Hepatic stellate cell (primary cell): ENCODE measurements at places on chromosomes 6 and 20.

GRCh38 chr6:51996296-51996947, 91.0 kb downstream of the PKHD1 start:
- no peak for DNase-seq

- no peak for DNase-seq
Observed at GRCh38 chr6:98530732-98531131, 303.6 kb upstream of the POU3F2 start.

- no peak for DNase-seq
Observed at GRCh38 chr6:130931683-130932082, 104.5 kb downstream of the SMLR1 start.

DNA sequence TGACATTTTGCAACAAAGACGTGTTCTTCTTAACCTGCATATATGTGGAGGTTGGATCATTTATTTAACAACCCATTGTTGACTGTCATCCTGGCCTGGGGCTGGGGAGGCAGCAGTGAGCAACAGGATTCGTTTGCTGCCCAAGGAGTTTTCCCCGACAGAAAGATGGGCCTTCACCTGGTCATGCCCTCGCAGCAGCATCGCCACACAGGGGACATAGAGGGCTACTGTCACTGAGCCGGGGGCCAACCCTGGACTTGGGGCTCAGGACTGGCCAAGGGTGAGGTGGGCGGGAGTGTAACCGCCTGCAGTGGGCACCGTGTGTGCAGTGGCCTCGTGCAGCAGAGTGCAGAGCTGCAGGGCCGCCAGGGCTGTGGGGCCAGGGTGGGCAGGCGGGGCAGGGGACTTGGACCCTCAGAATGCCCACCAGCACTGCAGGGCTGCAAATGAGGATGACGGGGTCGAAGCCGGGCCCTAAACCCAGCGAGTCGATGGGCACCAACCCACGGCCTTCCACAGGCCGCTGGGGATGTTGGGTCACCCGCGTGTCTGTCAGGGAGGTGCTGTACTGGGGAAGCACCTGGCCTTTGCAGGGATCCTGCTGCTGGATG, 11.8 kb downstream of the DUSP22 start:
- DNase-seq = no peak

GRCh38 chr6:170500955-170501590, 52.0 kb downstream of the PSMB1 start:
- DNase-seq = no peak

GRCh38 chr6:34196833-34197195, 39.9 kb upstream of the HMGA1 start:
- no peak for DNase-seq

- DNase-seq = no peak
Observed at GRCh38 chr20:33602826-33603590, 59.1 kb upstream of the C20orf144 start.

DNA sequence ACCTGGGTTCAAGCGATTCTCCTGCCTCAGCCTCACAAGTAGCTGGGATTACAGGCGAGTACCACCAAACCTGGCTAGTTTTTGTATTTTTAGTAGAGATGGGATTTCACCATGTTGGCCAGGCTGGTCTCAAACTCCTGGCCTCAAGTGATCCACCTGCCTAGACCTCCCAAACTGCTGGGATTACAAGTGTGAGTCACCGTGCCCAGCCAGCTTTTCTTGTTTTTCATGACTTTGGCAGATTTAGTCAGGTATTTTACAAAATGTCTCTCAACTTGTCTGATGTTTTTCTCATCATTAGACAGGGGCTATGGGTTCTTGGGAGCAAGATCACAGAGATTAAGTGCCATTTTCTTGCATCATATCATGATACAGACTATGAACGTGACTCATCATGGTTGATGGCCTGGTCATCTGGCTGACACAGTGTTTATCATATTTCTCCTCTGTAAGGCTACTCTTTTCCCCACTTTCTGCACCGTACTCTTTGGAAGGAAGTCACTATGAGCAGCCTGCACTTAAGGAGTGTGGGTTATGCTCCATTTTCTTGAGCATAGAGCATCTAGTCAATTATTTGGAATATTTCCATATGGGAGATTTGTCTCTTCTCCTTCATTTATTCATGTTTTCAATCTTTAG, 67.8 kb downstream of the RNF182 start:
- DNase-seq = no peak

DNA sequence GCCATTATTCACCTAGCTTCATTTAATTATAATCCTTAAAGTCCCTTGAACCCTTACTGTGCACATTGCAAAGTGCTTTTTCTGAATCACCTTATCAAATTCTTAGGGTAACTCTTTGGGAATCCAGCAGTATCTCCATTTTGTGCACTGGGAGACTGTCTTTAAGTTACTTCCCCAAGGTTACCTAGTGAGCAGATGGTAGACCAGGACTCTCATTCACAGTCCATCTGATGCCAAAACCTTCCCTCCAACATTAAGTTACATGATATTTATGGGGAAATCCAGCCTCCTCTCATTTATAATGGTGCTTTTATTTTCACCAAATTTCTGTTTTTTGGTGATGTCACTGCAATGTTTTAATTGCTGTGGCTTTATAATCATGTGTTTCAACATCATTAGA, 75.7 kb downstream of the NCOA7 start:
- DNase-seq = no peak

DNA sequence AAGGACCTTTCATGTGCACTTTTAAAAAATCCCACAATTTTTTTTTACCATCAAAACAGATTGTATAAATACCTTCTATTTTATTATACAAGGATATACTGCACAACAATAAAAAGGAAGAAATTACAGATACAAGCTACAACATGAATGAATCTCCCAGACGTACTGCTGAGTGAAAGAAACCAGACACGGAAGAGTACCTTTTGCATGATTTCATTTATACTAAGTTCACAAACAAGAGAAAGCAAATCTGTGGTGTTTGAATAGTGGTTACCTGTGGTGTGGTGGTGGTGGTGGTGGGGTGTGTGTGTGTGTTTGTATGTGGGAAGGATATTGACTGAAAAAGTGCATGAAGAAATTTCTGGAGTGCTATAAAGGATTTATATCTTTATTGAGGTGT, 6.8 kb upstream of the PLCB4 start:
- no peak for DNase-seq

- no peak for DNase-seq
Observed at GRCh38 chr6:41519745-41520699, 26.2 kb upstream of the FOXP4 start.

DNA sequence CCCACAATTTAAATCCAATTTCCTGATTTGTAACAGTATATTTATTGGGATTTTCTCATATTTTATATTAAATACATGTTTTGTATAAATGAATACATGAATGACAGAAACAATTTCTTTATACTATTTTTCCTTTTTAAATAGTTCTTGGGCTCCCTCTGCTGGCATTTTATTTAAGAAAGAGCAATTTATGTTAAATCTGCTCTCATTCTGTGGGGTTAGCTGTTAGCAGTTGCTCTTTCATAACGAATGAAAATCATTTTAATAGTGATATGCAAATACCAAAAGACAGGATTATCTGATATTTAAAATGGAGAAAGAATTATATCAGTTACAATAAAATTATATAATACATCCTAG, 118.3 kb downstream of the RALGAPA2 start:
- no peak for DNase-seq

DNA sequence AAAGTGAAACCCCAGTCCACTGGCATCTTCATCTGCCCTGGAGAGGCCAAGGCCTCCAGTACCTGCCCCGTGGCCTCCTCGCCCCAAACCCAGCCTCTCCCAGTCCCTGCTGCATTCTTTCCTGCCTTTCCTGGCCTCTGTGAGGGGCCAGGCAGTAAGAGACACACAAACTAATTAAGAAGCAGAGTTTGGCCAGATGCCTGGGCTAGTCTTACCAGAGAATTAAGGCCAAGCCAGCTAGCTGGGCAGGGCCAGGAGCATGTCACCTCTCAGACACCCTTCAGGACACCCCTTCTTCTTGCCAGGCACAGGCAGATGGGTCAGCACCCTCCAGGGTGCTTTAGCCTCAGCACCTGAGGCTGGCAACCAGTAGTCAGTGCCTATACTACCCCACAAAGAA, 2.4 kb downstream of the MDGA1 start:
- no peak for DNase-seq

DNA sequence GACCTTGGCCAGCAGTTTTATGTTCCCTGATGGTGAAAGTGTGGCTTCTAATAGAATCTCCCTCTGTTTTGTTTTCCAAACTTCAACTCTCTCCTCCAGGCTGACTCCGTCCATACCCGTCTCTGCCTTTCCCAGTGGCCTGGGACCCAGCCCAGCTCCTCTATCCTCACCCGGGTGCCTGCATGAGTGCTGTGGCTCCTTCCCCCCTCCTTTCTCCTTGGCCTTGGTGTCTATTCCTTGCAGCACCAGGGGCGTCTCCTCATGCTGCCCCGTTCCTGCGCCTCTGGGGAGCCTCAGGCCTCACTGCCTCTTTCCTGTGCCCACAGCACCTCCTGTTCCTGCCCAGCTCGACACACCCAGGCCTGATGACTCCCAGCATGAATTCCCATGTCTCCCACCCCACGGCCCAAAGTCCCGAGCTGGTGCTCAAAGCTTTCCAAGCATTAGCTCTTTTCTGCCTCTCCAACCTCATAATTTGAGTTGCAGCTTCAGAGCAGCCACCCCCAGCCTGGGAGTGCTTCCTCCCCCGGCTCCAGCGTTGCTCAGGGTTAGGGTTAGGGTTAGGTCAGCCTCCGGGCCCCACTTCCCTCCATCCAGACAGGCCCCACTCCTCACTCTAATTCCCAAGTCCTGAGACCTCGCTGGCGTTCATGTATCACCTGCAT, 56.3 kb upstream of the AFDN start:
- no peak for DNase-seq

- no peak for DNase-seq
Observed at GRCh38 chr6:125102411-125102810, 51.2 kb upstream of the TPD52L1 start.

DNA sequence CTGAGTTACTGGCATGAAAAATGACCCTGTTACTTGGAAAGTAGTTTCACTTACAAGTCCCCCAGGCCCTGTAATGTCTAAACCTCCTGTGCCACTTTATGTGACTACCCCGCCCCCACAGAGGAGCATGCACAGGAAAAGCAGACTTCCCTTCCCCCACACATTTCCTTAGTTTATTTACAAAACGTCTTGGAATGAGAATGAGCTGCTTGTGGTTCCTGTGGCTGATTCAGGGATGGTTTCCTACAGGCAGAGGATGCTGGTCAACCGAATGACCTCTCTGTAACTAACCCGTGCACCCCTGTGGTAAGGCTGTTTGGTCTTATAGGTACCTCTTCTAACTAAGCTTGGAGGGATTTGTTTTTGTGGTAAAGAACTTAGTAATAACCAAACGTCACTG, 28.5 kb downstream of the RSPO3 start:
- peak; percentile 14 for DNase-seq

- DNase-seq = peak; percentile 71
Observed at GRCh38 chr6:52286798-52287432, 2.4 kb upstream of the MCM3 start.

DNA sequence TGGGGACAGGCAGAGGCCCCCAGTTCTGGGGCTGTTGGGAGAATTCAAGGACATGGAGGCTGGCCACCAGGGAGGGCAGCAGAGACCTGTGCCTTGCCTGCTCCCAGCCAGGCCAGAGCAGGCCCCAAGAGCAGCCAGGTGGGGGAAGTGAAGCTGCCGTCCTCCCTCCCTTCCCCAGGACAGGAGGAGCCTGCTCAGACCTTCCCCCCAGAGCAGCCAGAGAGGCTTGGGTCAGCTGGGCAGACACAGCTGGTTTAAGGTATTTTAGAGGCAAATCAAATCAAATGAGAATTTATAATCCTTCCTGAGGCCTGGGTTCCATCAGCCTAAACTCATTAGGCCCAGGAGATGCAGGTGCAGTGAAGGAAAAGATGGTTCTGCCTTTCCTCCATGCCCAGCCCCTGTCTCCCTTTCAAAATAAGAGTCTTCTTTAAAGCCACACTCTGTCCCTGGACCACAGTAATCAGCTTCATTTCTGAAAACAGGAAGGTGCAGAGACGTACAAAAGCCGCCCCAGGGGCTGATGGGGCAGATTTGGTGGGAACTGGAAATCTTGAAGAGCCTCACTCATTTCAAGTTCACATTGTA, 21.7 kb downstream of the BMP7 start:
- no peak for DNase-seq

DNA sequence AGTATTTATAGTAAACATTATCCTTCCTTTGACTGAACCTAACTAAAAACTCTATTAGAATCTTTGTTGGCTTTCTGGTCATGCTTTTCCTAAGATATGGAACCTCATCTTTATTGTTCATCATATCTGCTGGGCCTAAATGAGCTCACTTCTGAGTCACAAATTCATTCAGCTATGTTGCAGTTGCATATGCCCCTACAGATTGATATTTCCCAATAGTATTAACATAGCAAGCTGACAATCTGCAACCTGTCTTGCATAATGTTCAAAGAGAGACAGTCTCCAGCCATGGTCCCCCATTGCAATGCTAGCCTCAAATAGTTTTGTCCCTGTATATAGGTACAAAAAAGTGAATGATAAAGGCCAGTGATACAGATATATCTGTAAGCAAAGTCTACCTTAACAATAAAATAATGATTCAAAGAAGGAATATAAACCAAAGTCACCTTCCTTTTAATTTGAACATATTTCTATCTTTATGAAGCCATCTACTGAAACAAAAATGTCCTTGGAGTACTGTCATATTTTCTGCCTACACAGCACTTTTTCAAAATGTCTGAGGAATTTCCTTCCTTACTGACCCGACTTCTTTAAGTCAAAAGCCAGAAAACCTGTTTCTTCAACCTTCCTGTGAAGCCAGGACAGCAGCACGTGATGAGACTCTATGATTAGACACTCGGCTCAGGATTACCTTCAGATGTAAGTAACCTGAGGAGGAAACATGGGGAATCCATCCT, 140.7 kb downstream of the UBE3D start:
- DNase-seq = no peak

DNA sequence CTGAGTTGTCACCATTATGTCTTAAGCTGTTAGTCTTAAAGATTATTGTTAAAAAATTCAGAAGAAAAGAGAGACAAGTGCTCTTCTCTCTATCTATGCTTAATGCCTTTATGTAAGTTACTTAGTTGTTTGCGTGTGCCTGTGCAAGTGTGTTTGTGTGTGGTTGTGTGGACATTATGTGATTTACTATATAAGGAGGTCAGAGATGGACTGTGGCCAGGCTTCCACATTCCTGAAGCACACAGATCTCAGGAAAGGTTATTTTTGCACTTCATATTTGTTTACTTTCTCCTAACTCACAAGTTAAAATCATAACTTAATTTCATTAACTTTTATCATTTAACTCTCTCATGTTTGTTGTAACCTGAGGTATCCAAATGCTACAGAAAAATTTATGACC, 14.5 kb downstream of the ENPP4 start:
- no peak for DNase-seq
